ENCODE measurements at places on chromosomes 6 and 20.

DNA sequence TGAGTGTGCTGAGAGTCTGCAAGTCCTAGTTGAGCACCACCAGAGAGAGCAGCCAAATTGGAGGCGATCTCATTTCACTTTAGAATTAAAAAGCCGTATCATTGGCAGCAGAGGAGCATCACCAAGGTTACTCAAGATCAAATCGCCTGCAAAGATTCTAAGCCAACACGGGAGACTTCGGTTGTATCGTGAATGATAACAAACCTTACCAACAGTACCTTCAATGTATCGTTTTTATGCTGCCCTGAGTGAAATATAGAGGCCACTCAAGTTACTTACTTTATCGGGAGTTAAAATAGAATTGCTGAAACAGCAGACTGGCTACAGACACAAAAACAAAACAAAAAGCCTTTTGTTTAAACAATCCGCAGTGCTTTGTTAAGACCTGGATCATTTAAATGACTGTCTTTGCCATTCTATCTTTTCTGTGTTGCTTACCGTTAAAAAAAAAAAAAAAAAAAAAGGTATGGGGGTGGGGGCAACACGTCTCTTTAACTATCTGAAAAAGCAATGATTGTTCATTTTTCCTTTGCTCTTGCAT, 14.2 kb downstream of the NHSL1 start:
- no peak for DNase-seq

- DNase-seq = no peak
Measured at GRCh38 chr6:144597511-144597910, 312.4 kb downstream of the UTRN start.

DNA sequence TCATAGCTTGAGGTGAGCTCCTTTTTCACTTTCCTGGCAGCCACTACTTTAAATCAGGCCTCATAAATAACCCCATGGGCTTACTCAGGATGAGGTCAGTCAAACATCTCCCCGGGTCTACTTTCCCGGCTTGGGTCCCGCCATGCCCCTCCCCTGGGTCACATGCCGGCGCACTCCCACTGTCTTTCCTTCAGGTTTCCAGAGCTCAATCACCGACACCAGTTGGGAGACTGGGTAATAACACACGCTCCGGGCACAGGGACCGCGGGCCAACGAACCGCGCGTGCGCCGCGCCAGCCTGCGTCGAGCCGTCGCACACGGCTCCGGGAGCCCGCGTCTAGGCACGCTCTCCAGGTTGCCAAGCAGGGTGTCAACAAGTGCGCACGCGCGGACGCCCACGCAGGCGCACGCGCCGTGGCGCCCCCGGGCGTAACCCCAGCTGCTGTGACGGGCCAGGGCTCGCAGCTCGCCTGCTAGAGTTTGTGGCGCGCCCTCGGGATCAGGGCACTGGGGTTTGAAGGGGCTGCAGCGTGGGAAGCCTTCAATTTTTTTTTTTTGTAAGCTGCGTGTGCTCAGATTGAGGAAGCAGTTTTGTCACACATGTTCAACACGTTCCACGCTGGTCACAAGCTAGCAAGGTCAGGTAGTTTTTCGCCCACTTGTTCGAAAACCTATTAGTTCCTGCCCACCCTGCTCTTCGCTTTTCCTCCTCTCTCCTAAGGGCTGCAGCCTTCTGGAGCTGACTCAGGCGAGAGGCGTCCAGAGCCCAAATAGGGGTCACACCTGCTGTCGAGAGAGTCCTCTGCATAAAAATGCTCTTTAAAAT, 31.8 kb downstream of the TFAP2B start:
- no peak for DNase-seq

GRCh38 chr20:868279-868678, 34.8 kb downstream of the FAM110A start:
- no peak for DNase-seq

DNA sequence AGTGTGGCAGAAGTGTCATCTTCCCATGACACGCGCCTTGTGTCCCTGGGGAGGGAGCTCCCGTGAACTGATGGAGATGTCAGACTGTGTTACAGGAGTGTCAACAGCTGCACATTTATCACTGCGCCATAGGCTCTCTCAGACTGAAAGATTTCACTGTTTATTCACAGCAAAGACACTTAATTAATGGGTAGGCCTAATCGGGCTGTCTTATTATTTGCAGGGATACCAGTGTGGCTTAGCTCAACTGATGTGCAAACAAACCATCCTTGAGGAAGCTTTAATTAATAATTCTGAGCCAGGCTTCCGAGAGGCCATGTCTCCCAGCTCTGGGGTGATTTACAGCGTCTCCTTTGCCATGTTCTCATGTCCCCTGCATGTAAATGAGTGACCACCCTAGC, 771.0 kb downstream of the QKI start:
- DNase-seq = no peak

- no peak for DNase-seq
Measured at GRCh38 chr6:138498629-138499302, 528 bp downstream of the NHSL1 start.

DNA sequence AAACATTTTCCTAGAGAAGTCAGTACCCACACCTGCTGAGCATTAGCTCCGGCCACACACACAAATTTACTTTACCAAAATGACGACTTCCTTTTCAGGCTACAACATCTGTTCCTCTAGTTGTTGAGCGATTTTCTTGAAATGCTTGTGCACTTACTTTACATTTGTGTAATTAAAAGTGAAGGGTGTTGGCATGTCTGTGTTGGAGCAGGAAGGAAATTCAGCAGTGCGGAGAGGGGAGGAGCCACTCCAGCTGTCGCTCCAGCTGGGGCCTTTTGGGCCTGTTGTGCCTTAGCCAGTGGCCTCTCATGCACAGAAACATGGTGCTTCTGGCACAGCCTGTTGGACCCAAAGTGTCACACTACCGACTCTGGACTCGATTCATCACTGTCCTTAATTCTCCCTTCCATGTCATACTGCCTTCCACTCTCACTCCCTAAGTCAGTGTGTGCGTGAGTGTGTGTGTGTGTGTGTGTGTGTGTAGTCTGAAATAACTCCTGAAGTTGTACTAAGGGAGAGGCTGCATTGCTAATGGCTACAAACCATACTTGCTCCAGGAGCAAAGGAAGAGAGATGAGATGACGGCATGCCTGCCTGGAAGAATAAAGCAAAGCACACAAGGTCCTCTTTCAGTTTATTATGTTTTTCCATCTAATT, 191.8 kb upstream of the ARG1 start:
- no peak for DNase-seq

DNA sequence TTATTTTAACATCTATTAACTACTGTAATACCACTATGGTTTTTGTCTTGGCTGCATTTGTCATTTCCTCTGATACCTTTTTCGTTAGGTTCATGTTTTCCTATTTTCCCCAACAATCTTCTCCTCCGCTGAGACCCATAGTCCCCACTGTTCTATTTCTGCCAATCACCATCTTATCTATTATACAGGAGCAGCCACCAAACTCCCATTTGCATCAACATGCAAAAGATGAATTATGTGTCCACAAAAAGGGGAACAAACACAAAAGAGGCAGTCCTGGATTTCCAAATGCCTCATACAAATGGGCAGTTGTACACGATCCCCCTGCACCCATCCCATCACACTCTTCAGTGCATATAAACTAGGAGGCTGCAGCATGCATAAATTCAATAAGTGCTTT, 121.7 kb upstream of the MYLIP start:
- DNase-seq = no peak

DNA sequence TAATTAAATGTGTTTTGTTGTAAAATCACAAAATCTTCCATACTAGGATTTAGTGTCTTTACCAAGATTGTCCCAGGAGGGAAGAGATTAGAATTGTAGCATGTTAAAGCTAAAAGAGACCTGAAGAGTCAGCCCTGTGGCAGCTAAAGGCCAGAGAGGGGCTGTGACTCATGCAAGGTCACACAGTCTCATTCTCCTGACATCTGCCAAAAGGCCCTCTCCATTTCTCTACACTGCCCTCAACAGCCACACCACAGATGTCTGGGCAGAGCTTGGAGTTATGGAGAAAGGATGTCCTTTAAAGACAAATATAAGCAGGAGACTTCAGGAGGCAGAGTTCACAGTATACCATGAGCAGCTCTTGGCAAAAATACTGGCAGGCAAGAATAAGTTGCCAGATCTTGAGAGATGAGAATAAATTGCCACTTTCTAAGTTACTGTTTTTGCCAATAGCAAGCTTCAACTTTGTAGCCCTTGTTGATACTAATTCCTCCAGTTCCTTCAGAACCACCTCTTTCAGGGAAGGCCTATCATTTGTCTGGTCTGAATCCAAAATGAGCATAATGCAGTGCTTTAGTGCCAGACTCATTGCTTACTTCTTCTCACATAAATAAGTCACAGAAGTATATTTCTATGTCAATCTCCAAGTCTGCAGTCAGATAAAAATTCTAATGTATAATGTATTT, 41.7 kb downstream of the AKIRIN2 start:
- DNase-seq = no peak

GRCh38 chr20:4891190-4891763, 110.0 kb downstream of the SLC23A2 start:
- no peak for DNase-seq

GRCh38 chr6:135274561-135275293, 93.6 kb downstream of the MYB start:
- no peak for DNase-seq

GRCh38 chr6:110689275-110689935, 125.9 kb downstream of the CDK19 start:
- no peak for DNase-seq

DNA sequence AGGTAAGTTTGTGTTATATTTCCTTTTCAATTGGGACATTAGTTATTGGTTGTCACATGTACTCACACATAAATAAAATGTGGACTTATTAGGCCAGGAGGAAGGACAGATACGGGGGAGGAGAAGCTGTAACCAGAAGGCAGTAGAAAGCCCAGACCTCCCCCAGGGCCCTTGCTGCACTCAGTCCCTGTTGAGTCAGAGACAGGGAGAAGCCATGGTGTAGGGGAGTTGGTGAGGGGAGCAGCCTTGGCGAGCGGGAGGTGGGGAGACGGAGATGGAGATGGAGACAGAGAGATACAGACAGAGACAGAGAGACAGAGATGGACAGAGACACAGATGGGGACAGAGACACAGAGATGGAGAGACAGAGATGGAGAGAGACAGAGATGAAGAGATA, 263.2 kb downstream of the DLL1 start:
- no peak for DNase-seq

GRCh38 chr6:52566853-52567279, 10.0 kb downstream of the TRAM2 start:
- DNase-seq = no peak

- DNase-seq = no peak
Measured at GRCh38 chr6:154471609-154472362, 38.7 kb downstream of the CNKSR3 start.

DNA sequence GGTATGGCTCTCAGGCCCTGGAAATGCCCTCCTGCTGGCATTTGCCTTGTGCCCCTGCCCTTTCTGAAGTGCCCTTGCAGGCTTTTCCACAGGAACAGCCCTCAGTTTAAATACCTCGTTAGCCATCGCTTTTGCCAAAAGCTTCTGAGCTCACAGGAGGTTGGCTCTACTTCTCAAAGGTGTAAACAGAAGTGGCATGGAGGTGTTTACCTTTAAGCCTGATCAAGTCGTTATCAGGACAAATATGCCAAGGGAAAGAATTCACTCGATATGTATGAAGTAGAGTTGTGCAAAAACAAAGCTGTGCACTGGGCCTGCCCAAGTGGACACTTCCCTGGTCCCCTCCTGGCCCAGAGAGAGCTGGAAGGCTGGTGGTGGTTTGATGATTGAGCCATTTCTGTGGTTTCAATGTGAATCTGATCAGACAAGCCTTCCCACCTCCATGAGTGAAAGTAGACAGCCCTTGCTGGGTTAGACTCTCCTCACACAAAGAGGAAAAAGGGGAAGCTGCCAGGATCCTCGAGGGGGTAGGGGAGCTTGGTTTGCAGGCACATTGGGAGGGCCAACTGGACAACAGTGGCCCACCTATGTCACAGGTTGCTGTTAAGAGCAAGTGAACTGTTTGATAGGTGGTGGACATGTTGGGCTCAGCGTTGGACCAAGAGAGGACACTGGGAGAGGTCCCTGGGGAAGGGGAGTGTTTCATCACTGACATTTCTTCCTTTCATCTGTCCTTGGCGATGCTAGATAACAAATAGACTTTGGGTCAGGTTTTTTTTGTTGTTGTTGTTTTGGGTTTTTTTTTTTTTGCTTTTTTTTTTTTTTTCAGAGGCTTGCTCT, 98.7 kb downstream of the ZDHHC14 start:
- DNase-seq = no peak

GRCh38 chr6:156942266-156942665, 165.1 kb downstream of the ARID1B start:
- no peak for DNase-seq

DNA sequence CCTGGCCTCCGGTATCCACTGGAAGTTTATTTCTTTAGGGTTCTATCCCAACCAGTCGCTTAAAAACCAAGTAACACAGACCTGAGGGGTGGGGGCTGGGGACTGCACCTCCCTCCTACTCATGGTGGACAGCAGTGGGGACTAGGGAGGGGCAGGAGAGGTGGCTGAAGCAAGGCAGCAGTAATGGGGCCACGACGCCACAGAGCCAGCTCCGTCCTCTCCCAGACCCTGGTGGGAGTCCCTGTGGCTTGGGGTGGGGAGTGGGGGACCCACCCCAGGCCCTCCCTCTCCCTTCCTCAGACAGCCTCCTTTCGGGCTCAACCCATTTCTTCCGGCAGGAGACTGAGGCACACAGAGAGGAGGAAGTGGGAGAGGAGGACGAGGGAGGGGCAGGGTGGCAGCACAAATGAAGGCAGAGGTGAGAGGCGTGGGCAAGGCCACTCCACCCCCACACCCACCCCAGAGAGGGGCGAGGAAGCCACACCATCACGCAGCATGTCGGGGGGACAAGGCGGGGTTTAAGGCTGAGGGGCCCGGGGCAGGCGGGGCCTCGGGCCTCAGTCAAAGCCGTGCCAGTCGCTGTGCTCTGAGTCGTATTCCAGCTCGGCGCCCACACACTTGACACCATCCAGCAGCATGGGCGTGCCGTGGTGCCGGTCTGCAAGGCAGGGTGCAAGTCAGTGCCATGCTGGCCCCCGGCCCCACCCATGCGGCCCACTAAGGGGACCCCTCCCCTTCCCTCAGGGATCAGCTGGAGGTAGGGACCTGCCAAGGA, 13.9 kb downstream of the ADISSP start:
- DNase-seq = no peak

DNA sequence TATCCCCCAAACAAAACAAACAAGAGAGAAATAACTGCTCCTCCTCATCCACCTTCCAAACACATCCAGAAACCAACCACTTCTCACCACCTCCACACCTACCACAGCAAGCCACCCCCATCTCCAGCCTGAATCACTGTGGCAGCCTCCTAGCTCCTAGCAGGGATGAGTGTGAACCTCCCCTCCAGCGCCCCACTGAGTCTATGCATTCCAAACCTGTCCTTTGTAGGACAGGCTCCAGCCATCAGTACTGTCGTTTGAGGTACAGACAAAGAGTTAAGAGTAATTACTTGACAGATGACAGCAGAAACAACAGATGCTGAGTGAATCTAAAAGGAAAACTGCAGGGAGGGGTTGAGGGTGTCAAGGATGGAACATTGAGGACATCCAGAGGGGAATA, 2.4 kb downstream of the METTL24 start:
- DNase-seq = no peak
